ENCODE measurements at places on chromosomes 6 and 20. TPM values are rescaled to one million over a fixed set of nuclear protein-coding genes. Genes with fewer than 3 reads are reported as not detected.

Gene TFAP2A
- 0.12 TPM for polyA plus RNA-seq

Gene CASP8AP2
- 5.7 TPM for polyA plus RNA-seq

Gene ECHDC1
- 27.1 TPM for polyA plus RNA-seq

Gene FAM50B
- polyA plus RNA-seq: 7.3 TPM

Gene TMEM217
- polyA plus RNA-seq: 0.90 TPM

Gene SRC
- 13.5 TPM for polyA plus RNA-seq

Gene GABRR2
- 0.56 TPM for polyA plus RNA-seq

Gene RNF217
- polyA plus RNA-seq: 10.1 TPM

All from adipose tissue (tissue), 3 donors.